ENCODE measurements at places on chromosomes 12 and 14.
A peak's percentile ranks its signal among the peaks of the same experiment; 100 is the strongest.

GRCh38 chr12:100520048-100520769 is 46.5 kb downstream of the NR1H4 start:
- DNase-seq, result no peak

DNA sequence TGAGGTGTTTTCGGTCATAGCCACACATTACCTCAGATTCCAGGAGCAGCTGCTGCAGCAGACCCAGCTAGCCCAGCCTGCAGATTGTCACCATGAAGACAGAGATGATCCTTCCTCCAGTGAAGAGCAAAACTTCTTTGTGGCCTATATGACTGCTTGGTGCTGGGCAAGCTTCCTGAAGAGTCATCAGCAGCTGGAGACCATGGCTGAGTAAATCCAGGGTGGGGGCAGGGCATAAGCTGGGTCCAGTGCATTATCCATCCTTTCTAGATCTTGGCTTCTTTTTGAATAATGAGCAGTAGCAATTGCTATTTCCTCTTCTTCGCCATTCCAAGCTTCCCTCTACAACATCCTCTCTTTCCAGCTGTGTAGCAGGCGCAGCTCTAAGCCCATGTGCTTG is 373.1 kb upstream of the DDHD1 start:
- DNase-seq, result no peak

- no peak for DNase-seq
These were observed at the start of gene TAS2R7 for GRCh38 chr12:10802587-10802986. TSS of gene TAS2R7 (minus strand) at chr12:10802627. CDS start at chr12:10802570, 57 bp downstream.

- DNase-seq, result no peak
These were observed 352.0 kb downstream of the BCAT1 start for GRCh38 chr12:24596768-24597388.

- DNase-seq, result no peak
These were observed 9.5 kb upstream of the CCDC91 start for GRCh38 chr12:28180786-28181185.

DNA sequence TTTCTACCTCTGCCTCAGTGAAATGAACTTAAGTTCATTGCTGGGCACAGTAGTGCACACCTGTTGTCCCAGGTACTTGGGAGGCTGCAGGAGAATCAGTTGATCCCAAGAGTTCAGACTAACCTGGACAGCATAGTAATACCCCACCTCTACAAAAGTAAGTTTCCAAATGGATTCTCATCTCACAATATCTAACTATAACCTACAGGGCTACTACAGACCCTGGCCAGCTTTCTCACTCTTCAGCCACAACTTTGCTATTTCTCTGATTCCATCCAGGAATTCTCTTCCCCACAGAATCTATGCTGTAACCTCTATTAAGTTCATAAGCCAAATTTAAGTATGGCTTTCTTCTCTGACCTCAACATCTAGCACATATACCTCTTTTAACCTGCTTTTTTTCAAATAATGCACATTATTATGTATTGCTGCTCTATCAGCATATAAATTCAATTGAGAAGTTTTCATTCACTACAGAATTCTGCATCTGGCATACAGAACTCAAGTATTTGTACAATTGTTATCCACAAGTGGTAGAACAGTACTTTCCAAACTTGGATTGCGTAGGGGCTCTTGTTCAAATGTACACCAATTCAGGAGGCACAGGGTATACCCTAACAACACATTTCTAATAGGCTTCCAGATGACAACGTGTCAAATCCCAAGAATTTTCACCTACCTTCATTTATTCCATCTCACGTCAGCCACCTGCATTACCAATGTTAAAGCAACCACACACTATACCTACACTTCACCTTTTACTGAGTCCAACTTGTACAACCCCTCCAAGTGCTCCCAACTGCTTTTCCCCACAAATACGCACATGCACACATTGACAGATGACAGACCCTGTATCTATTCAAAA is 3.8 kb downstream of the RPS29 start:
- DNase-seq, result no peak

DNA sequence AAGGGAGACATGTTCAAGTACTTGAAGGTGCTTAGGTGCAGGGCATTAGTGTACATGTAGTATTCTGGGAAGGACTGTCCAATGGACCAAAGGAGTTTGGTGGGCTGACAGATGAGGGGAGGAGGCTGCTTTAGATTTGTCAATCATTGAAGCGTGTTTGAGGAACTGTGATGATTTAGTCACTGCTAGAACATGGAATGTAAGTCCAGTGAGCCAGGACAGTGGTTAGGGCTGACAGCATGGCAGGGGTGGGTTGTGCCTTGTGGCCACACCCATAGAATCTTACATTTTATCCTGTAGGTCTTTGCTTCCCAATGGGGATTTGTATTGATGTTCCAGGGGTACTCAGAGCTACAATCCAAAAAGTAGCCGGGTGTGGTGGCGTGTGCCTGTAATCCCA is 24.6 kb downstream of the DIP2B start:
- DNase-seq, result no peak

GRCh38 chr12:4579305-4580102 is 17.5 kb downstream of the DYRK4 start:
- no peak for DNase-seq

DNA sequence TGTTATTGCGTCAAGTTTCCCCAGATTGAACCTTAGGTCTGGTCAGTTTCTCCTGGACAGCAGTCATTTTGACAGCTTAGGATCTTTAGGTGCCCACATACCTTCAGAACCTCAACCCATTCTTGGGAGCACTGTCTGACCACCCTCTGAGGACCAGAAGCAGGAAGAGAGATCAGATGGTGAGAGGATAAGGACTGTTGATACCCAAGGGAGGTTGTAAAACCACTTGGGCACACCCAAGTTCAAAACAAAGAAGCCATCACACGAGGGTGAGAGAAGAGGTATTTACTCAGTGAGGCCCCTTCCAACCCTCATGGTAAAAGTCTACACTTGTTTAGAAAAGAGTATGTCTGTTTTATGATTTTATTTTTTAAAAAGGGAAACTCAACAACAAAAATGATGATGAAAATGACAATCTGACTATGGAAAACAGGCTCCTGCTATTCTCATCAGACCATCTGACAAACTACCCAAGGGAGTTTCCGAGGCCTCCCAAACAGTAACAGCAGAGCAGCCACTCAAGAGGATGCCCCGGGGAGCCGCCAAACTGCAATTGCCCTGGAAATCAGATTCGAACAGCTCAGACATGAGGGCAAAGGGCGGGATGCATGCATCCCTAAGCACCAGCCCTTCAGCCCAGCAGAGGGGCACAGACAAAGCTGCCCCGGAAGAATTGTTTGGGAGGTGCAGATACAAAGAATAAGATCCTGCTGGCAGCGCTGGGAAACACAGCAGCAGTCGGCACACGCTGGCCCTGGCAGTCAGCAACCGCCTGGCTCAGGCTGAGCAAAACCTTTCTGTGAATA is 162.6 kb upstream of the PLEKHG7 start:
- DNase-seq, result no peak

DNA sequence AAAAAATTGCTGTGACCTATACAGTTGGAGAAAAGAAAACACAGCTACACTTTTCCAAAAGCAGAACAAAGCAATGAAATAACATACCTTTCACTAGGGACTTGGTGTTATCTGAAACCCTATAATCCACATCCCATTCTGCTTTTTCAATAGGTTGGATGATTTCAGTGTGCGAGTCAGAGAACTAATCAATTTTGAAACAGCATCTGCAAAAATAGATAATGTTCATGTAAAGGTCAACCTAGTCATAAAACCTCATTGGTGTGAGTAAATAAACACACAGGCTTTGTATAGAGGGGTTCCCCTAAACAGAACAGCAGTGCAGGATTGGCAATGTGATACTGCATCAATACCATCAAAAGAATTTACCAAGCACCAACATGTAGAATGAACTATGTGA is 173.0 kb upstream of the G2E3 start:
- no peak for DNase-seq

DNA sequence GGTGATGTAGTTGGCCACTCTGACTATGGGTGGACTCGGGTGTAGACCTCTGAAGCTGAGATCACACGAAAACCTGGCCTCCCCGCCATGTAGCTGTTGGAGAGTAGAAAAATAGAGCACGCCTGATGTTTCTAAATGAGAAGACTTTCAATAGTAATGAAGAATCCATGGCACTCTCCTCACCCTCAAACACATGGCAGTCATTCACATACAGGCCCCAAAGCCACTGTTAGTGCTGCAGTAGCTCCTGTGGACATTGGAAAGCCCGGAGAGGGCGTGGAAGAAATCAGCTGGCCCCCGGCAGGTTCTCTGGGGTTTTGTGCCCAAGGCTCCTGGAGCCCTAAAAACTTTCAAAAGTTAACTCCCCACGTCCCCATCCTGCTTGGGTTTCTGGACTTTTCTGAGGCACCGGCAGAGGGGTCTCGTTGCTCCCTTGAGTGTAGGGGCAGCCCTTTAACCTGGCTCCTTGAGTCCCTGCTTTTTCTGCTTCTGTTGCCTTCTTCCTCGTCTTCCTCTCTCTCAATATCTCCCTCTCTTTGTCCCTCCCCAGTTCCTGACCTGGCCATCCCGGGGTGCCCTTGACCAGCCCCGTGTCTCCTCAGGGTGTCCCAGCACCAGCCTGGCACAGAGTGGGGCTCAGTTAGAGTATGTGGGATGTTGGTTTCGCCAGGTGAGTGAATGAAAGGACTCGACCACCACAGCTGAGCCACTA is 8.3 kb downstream of the MEG3 start:
- DNase-seq, result no peak

DNA sequence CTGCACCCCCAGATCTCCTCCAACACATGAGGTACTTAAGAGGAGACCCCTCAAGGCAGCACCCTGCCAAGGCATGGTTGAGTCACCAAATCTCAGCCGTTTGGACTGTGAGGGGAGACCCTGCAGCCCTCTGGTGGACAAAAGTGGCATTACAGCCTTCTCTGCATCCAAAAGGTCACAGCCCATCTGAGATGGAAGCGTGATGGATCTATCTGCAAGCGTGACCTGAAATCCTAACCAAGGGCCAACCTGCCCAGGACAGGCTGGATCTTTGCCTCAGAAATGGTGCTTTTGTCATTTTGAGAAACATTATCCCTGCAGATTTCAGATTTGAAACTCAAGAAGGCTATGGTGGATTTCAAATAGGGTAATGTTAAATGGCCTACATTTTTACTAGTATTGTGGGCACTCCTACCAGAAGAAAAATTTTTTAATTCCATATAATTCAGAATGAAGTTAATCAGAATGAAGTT is 23.7 kb upstream of the DHRS4 start:
- DNase-seq, result peak; percentile 85

DNA sequence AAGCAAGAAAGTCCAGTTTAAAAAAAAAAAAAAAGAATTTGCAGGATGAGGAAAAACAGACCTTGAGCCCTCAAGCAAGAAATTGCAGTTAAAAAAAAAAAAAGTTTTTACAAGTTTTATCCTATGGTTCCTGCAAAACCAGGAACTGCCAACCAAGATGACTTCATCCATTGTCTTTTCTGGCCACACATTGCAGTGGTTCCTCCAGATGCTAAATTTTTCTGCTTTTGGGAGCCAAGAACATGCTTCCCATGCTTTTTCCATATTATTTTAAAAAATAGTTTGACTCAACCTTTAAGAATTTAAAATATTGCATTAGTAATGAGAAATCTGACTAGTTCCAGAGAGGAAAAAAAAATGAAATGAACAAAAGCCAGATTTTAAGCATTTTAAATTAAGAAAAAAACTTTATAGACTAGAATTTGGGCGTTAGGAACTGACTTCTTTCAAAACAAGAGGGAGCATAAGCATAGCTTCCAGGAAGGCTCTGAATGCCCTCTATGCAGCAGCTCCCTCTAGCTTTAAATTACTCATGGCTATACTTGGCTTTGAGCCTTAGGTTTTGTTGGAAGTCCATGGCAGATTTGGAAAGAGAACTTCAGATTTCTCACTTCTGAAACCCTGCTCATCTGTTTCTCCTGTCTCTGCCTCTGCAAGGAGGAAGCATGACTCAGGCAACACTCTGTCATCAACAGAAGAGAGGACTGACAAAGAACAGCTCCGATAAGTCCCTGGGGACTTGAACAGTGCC is 124.5 kb downstream of the GPR65 start:
- no peak for DNase-seq

DNA sequence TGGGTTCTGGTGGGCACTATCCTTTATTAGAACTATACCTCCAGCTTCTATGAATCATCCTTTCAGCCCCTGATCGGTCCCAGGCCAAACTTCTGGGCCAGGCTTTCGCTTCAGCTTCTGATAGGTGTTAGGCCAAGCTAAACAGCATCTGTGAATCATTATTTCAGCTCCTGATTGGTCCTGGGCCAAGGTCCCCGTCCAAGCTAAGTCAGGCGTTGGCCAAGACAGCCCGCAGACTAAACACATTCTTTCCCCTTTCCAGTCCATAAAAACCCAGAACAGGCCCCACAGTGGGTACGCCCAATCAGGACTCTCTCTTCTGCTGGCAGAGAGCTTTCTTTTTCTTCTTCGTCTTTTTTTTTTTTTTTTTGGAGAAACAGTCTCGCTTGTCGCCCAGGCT is 1808.9 kb upstream of the SEL1L start:
- DNase-seq, result no peak

DNA sequence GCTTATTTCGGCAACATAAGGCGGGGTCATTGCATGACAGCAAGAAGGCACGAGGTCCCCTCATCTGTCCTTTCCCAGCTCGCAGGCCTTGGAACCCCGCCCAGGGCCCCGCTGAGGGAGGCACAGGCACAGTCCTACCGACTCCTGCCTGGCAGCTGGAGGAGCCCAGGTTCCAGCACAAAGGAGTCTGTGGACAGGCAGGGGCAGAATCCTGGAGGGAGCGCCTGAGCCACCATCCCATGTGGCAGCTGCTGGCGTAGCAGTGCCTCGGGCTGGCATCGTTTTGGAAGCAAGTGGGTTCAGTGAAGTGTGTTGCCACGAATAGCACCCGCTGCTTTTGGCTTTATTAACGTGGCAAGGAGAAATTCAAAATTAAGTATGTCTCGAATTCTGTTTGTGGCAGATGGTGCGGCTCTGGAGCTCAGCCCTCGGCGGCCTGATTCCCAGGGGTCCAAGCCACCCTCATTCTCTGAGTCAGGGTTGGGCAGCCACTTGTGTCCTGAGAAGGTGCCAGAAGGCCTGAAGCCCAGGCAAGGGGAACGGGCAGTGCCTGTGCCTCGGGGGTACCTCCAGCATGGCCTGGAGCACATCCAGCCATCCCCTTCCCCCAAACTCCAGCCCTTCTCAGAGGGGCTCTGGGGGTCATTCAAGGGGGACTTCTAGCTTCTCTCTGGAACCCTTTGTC is 35.9 kb downstream of the SLC8B1 start:
- no peak for DNase-seq

GRCh38 chr12:10967409-10967808 is 19.3 kb downstream of the TAS2R50 start:
- DNase-seq, result no peak

DNA sequence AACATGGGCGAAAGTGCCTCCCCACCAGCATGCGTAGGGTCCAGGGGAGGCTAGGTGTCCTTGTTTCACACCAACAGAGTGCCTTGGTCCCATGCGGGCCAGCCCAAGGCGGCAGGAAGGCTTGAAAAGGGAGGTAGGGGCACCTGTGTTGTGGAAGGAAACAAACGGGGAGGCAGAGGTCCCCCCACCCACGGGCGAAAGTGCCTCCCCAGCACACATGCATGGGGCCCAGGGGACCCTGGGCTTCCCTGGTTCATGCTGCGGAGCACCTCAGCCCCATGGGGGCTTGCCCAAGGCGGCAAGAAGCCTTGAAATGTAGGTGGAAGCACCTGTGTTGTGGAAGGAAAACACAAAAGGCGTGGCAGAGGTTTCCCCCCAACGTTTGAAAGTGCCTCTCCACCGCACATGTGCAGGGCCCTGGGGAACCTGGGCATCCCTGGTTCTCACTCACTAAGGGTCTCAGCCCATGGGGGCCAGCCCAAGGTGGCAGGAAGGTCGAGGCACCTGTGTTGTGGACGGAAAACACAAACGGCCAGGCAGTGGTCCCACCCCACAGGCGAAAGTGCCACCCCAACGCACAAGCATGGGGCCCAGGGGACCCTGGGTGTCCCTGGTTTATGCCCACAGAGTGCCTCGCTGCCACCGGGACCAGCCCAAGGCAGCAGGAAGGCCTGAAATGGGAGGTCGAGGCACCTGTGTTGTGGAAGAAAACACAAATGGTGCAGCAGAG is 374.7 kb downstream of the ALG10 start:
- DNase-seq, result no peak
